ENCODE measurements at places on chromosomes 7 and 10.
A peak's percentile ranks its signal among the peaks of the same experiment; 100 is the strongest.

DNA sequence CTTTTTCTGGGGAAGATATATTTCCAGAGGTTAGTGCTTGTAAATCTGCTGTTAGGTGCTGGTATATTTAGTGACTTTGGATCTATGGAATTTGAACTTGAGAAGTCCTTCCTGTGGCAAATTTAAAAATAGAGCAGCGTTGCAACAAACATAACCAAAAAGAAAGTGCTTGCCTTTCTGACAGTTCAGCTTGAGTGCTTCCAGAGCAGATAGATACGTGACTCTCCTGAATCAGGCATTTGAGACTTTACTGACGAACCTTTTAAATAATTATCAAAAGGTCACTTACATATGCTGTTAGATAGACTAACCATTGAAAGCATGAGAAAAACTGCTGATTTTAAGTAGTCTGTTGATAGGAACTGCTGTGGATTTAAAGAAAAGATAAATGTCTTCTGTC, 387.5 kb upstream of the LRRTM3 start:
- no peak for DNase-seq

DNA sequence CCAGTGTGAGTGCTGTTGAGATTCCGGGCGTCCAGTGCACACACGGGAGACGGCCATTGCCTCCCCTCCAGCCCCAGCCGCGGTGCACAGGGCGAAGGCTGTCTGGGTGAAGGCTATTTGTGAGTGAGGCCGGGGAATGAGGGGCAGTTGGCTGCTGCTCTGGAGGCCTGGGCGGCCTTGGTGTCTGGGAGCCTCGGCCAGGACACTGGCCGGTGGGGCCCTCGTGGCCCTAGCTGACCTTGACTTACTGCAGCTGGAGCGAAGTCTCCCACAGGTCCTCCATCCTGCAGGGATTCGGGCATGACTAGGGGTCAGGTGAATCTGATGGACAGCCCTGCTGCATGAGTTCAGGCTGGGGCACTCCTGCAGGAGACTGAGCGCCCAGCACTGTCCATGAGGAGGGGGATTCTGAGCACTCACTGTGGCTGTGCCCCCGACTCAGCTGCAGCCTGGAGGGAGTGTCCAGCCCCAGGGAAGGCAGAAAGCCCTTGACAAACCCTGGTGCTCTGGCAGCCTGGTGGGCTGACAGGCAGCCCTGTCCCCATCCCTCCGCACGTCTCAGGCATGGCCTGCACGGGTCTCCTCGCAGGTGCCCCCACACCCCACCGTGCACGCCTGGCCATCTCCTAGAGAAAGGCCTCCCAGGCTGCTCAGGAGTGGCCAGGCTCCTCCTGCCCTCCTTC, 52.7 kb upstream of the FAM20C start:
- no peak for DNase-seq

- no peak for DNase-seq
Measured at GRCh38 chr10:34163075-34163905, 651.8 kb downstream of the PARD3 start.

GRCh38 chr10:105284476-105285215, 643.6 kb downstream of the SORCS3 start:
- no peak for DNase-seq

GRCh38 chr10:84012831-84013458, 126.4 kb upstream of the GHITM start:
- no peak for DNase-seq

DNA sequence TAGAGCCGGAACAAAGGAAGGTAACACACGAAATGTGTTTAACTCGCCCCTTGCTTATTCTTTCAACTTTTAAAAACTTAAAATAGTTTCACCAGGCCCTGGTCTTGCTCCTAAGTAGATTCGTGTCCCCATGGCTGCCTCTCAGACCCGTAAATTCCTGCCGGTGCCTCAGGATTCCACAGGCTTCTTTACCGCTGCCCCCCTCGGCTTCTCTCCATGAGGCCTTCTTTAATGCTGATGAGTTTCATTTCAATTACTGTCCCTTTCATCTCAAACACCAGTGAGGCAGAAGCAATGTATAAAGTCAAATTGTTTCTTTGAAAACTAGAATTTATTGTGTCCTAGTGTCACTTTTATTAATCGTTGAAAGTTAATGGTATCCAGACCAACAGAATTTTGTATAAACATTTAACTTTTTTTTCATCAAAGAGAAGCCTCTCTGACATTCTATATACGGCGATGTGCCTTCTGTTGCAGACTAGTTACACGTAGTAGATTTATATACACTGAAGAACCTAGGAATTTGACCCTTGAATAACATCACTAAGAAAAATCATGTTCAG, 225.2 kb downstream of the C7orf25 start:
- no peak for DNase-seq

DNA sequence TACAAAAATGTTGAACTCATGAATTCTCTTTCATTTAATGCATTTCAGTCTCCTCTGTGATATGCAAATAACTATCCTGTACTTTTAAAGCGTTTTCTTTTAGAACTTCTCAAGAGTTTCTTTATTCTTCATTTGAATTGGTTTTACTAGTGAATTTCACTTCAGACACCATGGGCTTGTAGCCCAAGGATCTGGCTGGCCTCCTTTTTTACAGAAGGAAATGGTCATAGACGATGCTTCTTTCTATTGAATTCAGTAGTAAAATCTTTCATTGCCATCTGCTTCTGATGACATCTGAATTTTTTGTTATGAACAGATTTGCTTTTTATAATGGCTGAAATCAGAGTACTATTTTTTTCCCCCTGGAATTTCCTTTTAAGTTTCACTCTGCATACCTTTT, 135.2 kb upstream of the ETV1 start:
- DNase-seq = no peak

- no peak for DNase-seq
Measured at GRCh38 chr10:15860692-15861201, 440 bp upstream of the MINDY3 start.

DNA sequence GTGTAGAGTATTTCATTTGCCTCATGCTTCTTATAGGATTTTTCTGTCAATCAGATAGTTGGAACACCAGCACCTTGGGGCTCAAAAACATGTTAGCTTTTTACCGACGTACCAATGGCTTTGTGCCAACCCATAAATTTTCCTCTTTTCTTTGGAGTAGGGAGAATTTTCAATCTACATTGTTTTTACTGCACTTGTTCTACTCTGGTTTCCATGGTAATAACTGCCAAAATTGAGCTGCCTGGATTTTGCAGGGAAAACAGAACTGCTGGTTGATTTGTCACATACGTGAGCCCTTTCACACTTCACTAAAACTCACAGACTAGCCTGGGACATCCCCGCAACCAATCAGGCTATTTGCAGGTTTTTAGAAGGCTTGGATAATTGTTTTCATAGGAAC, 189.7 kb downstream of the ARHGAP21 start:
- DNase-seq = no peak

GRCh38 chr10:47099474-47099873, 188.2 kb downstream of the PTPN20 start:
- no peak for DNase-seq

- DNase-seq = no peak
Measured at GRCh38 chr7:46454816-46455215, 533.7 kb upstream of the IGFBP3 start.

DNA sequence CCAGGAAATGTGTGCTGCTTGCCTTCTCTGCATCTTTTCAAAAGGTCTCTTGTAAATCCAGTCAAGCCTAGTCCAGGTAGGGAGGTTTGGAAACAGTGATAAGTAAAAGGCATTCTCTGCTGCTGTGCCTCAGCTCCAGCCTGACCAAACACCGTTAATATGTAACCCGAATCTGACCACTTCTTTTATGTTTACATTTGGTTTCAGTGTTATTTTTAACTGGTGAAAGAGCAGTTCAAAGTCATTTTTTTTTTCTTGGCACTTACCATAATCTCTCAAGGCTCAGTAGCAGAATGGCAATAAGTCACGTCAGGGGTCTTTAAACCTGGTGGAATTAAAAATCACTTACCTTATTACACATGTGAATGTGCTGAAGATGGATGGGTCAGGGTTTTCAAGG, 216.8 kb downstream of the PTEN start:
- DNase-seq = no peak

DNA sequence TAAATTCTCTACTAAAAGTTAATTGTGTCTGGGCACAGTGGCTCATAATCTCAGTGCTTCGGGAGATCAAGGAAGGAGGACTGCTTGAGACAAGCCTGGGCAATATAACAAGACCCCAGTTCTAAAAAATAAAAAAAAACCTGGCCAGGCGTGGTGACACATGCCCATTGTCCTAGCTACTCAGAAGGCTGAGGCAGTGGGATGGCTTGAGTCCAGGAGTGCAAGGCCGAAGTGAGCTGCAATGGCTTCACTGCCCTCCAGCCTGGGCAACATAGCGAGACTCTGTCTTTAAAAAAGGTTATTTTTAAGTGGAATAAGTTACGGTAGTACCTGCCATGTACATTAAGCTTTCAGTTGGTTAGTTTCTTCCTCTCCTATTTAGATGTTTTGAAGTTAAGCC, 28.9 kb downstream of the CDK14 start:
- no peak for DNase-seq

- peak; percentile 47 for DNase-seq
Measured at GRCh38 chr7:28106321-28106829, 74.2 kb downstream of the JAZF1 start.

GRCh38 chr10:2488446-2489005, 578.8 kb upstream of the PFKP start:
- no peak for DNase-seq

DNA sequence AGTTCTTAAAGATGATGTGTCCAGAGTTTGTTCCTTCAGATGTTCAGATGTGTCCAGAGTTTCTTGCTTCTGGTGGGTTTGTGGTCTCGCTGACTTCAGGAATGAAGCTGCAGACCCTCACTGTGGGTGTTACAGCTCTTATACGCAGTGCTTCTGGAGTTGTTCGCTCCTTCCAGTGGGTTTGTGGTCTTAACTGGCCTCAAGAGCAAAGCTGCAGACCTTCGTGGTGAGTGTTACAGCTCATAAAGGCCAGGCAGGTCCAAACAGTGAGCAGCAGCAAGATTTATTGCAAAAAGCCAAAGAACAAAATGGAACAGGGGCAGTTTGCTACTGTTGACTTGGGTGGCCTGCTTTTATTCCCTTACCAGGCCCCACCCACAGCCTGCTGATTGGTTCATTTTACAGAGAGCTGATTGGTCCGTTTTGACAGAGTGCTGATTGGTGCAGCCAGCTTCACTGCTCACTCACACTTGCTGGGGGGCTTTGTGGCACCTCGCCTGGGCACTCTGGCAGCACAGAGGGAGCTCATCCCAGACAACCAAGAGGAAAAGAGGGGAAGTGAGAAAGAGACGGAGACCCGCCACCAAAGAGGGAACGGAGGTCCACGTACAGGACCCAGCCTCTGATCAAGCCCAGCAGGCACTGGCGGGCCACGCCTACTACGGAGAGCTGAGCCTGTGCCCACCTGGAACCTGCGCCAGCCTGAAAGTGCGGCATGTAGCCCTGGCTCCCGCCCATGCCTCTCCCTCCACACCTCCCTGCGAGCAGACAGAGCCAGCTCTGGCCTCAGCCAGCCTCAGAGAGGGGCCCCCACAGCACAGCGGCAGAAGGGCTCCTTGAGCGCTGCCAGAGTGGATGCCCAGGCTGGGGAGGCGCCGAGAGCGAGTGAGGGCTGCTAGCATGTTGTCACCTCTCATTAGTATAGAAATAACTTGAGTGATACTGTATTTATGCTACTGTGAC, 55.8 kb upstream of the SEMA3C start:
- no peak for DNase-seq

- no peak for DNase-seq
Measured at GRCh38 chr7:123060446-123060845, 64.9 kb upstream of the TAS2R16 start.

GRCh38 chr7:81029511-81029910, 110.7 kb upstream of the SEMA3C start:
- DNase-seq = no peak

GRCh38 chr10:109944613-109945012, 21.3 kb upstream of the XPNPEP1 start:
- no peak for DNase-seq

DNA sequence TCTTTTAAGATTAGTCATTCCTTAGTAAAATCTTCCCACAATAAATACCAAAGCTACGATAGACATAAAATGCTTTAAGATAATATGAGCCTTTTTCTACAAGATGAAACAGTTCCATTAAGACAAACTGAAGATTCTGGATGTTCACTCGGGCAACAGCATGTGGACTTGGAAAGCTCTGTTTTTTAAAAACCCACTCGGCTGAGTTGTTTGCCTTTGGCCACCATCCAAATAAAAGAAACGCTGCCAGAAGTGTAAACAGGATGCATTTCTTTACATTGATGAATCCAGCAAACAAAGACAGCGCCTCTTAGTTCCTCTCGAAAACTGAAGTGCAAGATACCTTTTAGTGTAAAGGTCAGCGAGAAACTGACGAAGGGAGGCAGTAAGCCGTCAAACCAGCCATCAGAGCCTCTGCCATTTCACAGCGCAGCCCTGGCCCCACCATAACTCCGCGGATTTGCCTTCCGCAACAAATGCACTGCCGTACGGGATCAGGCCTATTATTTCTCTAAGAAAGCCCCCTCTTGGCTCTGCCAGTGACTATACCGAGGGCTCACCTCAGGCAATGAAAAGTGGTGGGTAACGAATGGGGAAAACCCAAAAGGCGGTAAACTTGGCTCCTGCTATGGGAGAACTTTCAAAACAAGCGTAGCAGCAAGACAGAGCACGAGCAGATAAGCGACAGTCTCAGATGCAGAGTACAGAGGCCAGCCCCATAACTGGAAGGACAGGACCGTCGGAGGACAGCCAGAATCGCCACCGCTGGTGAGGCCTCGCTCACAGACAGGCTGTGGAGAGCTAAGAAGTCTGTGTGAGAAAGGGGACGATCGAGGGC, 41.4 kb downstream of the GNA12 start:
- DNase-seq = peak; percentile 63

GRCh38 chr10:63832686-63833085, 311.5 kb downstream of the REEP3 start:
- DNase-seq = no peak

DNA sequence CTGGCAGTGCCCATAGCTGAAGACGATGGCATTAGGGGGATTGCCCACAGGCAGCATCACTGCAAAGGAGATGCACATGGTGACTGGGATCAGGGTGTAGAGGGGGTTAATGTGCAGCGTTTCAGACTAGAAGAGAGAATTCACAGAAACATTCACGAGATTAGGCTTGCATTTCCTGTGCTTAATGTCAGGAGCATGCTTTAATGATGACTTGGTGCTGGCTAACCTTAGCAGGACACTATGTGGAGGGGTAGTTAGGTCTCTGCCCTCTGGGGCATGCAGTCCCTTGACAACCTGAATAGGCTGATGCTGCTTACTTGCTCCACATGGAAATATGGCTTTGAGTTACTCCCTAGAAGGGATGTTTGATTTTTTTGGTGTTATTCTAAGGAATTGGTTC, 21.8 kb downstream of the STMP1 start:
- no peak for DNase-seq

DNA sequence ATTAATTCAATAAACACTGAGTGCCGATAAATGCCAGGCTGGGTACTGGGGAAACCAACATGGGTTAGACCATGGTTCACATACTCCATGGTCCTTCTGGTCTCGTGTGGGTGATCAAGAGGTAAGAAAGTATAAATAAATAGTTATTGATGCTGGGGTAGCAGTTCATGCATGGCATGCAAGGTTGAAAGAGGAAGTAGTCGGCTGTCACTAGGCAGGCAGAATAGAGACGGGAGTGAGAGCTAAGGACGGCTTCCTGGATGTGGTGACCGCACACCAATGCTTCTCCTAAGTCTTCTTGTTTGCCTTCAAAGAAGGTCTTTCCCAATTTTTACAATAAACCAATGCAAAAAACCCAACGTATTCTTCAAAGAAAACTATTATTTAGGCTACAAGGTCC, 208.6 kb downstream of the ADAM12 start:
- no peak for DNase-seq

- no peak for DNase-seq
Measured at GRCh38 chr7:20021831-20022230, 195.4 kb downstream of the MACC1 start.
